ENCODE measurements at places on chromosomes 3 and 15.

DNA sequence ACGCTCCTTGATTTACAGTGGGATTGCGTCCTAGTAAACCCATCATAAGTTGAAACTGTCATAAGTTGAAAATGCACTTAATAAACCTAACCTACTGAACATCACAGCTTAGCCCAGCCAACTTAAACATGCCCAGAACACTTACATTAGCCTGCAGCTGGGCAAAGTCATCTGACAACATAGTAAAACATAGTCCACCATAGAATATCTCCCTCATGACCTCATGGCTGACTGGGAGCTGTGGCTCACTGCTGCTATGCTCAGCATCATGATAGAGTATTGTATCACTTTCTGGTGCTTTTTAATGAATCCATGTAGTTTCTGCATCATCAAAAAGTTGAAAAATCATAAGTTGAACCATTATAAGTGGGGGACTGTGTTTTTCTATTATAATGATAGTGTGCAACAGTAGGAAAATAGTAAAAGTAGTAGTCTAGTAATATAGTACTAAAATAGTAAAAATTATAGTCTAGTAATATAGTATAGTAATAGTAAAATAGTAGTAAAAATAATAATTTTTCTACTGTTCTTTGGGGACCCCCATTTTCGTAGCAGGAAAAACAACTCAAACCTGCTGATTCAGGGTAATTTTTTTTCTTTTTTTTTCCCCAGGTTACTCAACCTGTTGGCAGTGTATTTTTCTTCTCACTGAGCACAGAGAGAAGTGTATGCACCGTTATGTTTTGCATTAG is 233.5 kb downstream of the MYRIP start:
- no peak for DNase-seq

DNA sequence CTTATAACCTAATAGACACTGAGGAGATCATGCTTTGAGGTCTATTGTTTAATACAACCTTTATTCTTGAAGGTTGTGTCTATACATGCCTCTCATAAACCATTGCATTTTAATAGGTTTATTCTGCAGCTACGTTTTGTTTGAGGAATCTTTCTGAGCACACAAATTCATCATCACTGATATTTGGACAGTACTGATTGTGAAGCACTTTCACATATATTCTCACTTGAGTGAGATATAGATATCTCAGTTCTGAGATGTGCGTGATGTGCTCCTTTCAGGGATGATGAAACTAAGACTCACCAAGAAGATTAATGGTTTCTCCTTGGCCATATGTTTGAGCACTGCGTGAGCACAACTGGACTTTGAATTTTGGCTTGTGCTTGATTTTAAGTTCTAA is 374.4 kb downstream of the LPP start:
- DNase-seq = no peak

DNA sequence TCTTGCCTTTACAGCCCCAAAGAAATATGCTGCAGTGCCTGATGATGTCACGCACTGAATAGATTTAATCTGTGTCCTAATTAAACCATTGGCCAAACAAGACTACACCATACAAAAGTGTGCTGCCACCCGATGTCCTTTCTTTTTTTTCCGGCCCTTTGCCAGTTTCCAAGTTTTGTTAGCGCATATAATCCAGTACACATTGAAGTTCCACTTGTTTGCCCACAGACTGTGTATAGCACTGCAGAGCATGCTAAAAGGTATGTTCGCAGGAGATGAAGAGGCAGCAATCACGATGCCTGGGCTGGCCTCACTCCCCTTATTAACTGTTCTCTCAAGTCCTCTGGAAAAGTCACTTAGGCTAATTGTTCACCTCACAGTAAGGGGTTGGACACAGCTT is 26.8 kb downstream of the MRPS25 start:
- DNase-seq = no peak

DNA sequence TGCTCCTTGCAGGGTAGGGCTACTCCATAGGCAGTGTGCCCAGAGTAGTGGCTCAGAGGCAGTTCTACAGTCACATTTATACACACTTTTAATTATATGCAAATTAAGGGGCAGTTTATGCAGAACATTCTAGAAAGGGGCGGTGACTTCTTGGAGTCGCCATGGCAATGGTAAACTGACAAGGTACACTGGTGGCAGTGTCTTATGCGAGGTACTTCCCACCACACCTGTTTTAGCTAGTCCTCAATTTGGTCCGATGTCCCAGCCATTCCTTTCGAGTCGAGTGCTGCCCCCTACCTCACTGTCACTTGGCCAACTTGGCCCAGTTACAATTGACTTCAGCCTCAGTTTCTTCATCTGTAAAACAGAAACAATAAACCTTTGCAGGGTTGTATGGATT is 3.8 kb upstream of the IRAK2 start:
- no peak for DNase-seq

DNA sequence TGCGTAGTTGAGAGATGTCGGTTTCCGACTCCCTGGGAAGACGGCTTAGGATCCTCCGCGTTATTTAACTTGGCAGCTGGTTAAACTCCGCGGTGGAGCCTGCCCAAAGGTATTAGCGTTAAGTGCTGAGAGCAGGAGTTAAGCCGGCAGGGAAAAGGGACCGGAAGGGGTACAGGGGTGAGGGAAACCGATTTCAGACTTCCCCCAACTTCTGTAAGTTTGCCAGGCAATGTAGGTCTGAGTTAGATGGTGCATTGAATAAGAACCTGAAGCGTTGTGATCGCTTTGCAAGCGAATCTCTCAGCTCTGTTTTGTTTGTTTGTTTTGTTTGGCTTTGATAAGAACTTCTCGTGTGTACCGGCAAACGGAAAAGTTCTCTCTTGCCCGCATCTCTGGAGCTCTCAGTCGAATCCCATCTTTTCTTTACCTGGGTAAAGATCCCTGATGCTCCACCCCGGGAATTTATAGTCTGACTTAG is 6.0 kb upstream of the FEZF2 start:
- DNase-seq = no peak

DNA sequence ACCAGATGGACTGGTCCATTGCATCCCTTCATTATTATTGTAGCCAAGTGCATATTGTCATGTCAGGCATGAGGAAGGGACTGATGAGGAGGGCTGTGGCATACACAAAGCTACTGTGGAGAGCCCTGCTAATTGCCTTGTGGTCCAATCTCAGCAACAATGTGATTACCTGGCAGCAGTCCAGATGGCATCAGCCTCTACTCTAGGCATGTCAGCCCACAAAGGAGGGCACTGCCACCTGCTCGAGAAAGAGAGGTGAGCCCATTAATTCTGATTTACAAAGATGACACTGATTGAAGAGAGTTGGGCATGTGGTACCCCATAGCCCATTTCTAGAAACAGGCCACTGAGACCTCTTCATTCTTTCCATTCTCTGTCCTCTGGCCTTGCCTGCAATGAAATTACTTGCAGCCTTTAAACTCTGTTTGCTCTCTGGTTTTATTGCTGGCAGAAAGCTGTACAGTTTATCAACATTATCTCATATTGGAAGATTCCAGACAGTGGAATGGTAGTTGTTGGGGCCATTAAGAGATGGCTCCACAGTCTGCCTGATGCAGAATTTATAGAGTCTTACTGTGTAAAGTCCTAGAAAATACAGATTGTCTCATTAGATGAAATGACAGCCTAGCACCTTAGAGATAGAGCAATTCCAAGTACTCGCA is 307.7 kb downstream of the ARPP21 start:
- DNase-seq = no peak

- no peak for DNase-seq
These were observed 378.9 kb upstream of the ALCAM start for GRCh38 chr3:104987859-104988258.

DNA sequence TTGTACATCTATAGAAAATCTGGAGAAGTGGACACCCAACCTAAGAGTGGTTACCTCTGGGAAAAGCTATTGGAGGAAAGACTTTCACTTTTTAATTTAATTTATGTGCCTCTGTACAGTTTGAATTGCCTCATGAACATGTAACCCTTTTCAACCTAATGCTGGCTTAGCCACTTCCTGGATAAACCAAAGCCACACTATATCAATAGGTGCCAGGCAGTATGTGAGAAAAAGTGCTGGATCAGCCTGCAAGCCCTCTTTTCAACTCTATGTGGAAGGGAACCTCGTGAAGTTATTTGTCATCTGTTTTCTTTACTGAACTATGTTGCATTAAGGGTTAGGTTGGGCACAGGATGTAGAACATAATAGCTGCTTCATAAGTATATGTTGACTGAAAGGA is 9.3 kb upstream of the TOPAZ1 start:
- no peak for DNase-seq

GRCh38 chr15:58590236-58590635 is 158.4 kb downstream of the LIPC start:
- DNase-seq = no peak

DNA sequence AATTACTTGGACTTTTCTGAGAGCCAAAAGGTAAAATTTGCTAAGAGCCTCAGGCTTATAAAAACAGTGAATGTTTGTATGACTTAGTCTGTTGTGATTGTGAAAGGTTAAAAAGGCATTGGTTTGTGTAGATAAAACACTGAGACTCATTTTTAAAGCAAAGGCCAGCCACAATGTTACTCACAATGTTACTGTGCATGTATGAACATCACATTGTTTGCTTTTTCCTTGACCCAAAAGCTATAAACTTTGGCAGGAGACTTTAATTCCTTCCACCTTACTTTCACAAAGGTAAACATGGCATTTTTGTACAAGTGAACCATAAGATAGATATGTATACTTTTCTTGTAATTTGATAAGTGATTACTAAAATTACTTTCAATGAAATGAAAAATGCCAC is 70.5 kb downstream of the NPAP1 start:
- no peak for DNase-seq

DNA sequence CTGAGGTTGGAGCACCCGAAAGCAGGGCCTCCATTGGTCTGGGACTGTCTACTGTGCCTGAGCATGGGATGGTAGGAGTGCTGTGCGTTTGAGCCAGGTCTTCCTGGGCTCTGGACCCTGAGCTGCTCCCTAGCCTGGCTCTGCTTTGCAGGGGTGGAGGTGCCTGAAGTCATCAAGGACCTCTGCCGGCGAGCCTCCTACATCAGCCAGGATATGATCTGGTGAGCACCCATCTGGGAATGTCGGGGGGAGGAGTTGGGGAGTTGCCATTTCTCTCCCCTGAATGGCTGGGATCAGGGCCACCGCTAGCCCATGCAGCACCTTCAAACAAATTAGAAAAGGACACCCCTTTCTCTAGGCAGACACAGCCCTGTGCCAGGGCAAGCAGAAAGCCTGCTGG is 20.7 kb downstream of the DUOX1 start:
- no peak for DNase-seq

DNA sequence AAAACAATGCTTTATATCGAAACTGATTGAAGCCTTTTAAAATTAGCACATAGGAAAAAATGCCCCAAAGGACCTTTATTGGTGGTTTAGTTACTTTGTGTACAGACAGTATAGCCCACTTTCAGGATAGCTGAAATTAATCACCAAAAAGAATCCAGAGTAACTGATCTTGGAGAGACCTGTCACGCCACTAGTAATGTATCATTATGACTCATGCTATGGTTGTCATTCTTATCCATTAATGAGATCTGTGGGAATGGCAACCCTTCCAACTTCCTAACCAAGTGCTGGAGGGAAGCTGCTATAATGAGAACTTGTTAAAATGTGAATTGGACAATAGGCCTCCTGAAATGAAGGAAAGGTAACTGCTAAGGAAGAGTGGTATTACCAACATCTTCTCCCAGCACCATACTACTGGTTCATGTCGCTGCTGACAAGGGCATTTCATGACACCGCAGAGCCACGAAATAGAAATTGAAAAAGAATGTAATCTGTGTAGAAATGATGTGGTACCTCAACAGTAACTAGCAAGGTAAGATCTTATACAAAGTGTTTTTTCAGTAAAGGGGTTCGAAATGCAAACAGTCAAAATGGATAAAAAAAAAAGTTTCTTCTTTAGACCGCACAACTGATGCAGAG is 7.1 kb upstream of the EMC4 start:
- DNase-seq = no peak

All from activated CD4-positive, alpha-beta T cell treated with anti-CD3 and anti-CD28 coated beads for 24 hours (primary cell).